Femur (tissue), 1 donor: ENCODE measurements at places on chromosomes 7 and 10.

DNA sequence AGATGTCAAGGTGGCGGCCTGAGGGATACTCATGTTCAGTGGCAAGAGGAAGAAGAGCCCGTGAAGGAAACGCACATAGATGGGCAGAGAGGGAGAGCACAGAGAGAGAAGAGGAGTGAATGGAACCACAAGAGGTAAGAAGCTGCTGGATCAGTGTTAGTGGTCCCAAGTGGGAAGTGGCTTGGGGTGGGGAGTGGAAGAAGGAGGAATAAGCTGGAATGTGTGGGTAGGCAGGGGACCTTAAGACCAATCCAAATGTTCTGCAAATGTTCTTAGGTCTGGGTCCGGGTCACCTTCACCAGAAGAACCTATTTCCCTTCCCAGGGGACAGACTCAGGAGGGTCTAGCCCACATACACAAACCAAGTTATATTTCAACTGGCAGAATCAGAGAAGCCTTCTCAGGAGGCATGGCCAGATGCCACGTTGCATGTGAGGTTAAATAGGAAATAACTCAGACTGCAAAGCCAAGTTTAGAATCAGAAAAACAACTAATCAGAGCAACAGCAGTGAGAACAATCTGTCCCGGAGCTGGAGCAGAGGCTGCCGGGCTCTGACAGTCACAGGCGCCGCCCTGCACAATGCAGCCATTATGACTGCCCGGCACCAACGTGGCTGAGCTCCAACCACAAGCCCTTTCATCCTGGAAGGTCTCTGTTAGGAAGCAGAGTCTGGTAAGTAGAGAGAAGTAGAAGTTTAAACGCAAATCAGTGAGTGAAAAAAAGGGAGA lies 78.6 kb upstream of the ARMC3 start:
- DNase-seq: peak; percentile 66

GRCh38 chr10:81847675-81848074 lies 27.3 kb upstream of the NRG3 start:
- DNase-seq: no peak

- DNase-seq: no peak
Observed at GRCh38 chr10:91589658-91590035, 43.2 kb downstream of the PPP1R3C start.

DNA sequence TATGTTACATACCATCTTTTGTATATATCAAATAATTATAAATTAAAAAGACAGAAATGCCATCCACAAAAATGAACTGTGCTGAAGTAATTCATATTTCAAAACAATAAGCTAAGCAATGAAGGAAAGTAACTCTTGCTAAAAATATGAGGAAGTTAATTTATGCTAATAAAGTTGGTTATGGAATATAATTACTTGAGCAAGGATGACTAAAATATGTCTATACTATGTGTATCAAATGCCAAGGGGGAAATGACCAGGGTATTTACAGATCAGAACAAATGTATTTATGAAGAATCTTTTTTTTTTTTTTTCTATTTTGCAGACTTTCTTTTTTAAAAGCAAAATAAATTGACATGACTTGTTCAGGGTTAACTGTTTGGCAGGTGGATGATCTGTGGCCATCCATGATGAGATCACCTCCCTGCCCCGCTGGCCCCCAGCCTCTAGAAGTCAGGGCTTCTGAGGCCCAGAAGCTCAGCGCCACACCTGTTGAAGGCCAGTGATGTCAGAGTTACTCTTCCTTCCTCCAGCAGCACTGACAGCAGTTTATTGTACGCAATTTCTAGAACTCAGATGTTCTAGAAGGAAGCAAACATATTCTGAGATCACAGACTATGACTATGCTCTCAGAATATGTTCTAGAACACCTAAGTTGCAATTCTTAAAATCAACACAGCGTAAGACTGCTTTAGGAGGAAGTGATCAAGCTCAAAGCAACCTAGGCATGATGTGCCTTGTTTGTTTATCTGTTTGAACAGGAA lies 196.1 kb upstream of the KLF14 start:
- no peak for DNase-seq

DNA sequence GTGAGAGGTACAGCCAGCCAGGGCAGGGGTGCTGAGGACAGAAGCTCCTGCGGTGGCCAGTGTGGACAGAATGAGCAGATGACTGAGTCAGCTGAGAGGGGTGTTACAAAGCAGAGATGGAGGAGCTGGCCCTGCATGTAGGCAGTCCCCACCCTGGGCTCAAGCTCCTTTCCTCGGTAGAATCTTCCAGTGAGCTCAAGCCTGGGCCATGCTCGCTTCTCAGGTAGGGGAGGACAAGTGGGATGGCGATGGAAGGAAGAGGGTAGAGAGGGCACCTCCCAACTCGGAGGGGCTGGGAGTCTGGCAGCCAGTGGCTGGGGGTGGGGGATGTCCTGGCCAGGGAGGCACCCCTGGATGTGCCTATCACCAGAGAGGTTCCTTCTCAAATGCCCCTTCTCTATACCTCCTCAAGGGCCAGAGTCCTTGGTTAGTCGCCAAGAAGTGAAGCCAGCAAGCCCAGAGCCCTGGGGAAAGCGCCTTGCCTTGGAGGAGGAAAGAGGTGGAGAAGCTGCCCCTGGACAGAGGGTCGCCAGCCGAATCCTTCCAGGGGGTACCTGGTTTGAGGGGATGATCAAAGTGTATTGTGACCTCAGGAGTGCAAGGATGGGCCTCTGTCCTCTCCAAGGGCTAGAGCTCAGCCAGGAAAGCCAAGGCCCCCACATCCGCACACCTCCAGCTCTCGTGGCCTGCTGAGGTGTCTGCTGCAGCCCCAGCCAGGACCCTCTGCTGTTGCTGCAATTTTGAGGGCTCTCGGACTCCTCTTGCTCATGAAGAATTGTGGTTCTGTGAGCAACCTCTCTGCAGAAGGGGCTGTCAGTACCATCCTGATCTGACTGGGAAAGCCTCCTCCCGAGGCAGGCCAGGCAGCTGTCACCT lies 88.6 kb upstream of the MACROH2A2 start:
- no peak for DNase-seq

GRCh38 chr7:20696002-20696605 lies 80.6 kb downstream of the ABCB5 start:
- no peak for DNase-seq

DNA sequence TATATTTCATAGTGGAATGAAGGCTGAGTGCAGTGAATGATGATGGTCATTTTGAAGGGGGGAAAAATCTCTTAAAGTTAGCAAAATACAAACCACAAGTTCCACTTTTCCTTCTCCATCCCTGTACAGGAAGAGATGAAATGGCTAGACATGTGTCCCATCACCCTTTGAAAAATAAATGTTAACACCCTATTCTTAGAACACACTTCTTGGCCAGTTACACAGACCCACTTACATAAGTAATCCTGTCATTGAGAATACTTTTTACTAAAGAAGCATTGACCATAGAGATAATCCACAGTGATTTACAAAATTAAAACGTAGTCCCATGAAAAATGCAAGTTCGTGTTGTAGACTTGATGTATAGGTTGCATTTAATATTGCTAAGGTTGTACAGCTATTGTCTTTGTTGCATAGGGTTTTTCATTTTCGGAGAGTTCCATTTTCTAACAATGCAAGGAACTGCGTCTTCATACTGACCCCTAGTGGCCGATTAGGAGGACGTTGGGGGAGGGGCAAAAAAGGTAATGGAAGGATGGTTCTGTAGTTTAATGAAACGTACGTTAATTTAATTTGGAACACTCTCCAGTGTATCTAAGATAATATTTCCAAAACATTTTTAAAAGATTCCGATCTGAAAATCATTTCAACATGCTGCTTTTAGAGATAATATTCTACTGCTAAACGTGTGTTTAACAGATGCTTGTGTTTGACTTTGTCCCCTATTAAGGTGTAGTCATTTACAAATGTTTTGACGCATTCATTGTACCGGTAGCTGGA lies 60.9 kb downstream of the ARMC3 start:
- peak; percentile 51 for DNase-seq

GRCh38 chr10:127354992-127355391 lies 158.6 kb upstream of the INSYN2A start:
- no peak for DNase-seq

DNA sequence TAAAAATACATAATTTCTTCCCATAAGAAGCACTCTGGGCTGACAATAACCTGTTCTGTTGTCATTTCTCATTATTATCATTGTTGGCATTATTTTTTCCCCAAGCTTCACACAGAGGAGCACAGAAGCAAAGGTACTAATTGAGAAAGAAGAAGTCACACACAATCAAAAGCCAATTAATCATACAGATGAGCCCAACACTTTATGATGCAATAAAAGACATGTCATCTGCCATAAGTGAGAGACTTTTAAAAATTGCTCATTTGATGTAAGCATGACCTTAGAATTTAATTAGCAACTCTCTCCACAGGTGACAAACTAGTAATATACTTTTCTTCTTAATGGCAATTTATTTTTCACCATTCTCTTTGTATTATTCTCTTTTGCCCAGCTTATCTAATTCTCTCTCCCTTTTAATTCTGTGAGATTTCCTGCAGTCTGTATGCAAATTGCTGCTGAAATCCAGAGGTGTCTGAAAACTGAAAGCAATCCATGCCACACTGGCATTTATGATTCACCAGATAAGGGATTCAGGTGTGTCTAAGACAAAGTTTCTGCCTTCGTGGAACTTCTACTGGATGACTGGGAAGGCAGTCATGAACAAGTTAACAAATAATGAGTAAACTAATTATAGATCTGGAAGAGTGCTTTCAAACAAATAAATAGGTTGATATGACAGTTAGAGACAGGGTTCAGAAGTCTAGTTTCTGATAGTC lies 203.5 kb downstream of the CHCHD3 start:
- DNase-seq: no peak

GRCh38 chr10:117761695-117762094 lies 219.1 kb downstream of the EMX2 start:
- DNase-seq: no peak

- no peak for DNase-seq
Observed at GRCh38 chr7:90178679-90179278, 24.5 kb downstream of the STEAP1 start.

- no peak for DNase-seq
Observed at GRCh38 chr7:100744605-100745004, 11.2 kb downstream of the ZAN start.

GRCh38 chr10:44355630-44356029 lies 29.3 kb downstream of the CXCL12 start:
- DNase-seq: no peak

GRCh38 chr10:79268742-79269141 lies 78.5 kb upstream of the PPIF start:
- no peak for DNase-seq

GRCh38 chr10:132200344-132201110 lies 13.8 kb downstream of the DPYSL4 start:
- no peak for DNase-seq

- DNase-seq: peak; percentile 71
Observed at GRCh38 chr10:7551950-7552716, 114.6 kb downstream of the ITIH5 start.

GRCh38 chr7:123719197-123719721 lies 29.5 kb downstream of the WASL start:
- DNase-seq: no peak

DNA sequence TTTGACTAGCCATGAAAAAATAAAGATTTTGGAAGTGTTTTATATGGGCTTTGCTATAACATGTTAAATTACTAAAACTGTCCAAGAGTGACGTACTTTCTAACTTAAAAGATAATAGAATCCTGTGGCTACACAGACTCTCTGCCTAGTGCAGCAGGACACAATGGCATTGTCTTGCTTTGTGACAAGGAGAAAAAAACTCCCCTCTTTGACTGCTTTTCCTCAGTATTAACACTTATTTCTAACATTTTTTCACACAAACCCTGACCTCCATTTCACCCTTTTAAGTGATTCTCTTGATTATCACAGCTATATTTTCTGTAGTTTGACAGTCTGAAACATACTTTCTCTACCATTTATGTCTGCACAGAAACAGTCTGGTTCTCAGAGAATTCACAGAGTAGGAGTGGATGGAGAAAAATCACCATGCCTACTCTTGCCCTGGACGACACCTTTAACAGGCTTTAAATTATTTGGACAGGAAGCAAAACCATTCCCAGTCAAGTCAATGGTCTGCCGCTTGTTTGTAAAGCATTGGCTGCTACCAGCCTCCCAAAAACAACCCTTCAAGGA lies 336.3 kb upstream of the SMIM30 start:
- no peak for DNase-seq

- DNase-seq: no peak
Observed at GRCh38 chr7:134696261-134696660, 49.6 kb downstream of the BPGM start.

- peak; percentile 77 for DNase-seq
Observed at GRCh38 chr7:139775829-139776266, 1.9 kb downstream of the HIPK2 start.

- no peak for DNase-seq
Observed at GRCh38 chr7:111312966-111313365, 222.0 kb downstream of the LRRN3 start.

GRCh38 chr10:76010703-76011102 lies 579.3 kb downstream of the LRMDA start:
- no peak for DNase-seq

DNA sequence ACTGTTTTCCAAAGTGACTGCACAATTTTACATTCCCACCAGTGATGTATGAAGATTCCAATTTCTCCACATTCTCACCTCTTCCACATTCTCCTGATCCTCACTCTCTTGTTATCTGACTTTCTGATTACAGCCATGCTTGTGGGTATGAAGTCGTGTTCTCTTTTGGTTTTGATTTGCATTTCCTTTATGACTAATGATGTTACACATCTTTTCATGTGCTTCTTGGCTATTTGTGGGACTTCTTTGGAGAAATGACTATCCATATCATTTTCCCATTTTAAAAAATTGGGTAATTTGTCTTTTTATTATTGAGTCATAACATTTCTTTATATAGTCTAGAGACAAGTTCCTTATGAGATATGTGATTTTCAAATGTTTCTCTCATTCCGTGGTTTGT lies 10.5 kb upstream of the GIMAP8 start:
- no peak for DNase-seq

DNA sequence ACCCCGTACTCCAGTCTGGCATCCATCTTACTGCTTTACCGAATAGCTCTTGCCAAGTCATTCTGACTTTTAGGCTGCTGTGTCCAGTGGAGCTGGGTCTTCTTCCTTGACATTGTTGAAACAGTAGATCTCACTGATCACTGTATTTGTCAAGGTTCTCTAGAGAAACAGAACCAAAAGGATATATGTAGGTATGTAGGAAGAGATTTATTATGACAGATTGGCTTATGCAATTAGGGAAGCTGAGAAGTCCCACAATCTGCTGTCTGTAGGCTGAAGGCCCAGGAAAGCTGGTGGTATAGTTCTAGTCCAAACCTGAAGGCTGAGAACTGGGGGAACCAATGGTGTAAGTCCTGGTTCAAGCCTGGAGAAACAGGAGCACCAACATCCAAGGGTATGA lies 12.1 kb upstream of the PRRT4 start:
- DNase-seq: no peak

- no peak for DNase-seq
Observed at GRCh38 chr7:69452797-69453196, 145.5 kb upstream of the AUTS2 start.
